ENCODE measurements at places on chromosomes 11 and 22.

- no peak for DNase-seq
Observed at GRCh38 chr11:87879118-87879517, 296.1 kb downstream of the RAB38 start.

DNA sequence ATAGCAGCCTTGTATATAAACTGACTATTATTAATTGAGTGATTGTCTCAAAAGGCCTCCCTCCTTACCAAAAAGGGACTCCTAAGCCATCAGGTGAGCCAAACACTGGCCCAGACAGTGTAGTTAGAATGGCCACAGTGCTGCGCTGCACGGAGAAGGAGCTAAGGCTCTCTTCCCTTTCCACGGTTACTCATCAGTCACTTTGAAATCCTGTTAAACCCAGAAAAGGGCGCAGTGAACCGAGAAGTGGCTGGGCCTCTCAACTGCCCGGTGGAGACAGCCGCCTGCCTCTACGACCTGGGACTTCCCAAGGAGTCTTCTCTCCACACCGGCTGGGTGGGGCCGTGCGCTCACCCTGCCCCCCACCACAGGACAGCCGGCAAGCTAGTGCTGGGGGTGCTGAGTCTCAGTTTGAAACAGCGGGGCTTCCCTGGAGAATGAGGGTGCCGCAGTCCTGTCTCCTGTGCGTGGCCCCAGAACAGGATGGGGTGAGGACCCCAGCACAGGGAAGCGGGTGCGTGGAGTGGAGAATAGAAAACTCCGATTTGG is 1.3 kb downstream of the MYH9 start:
- DNase-seq, result peak; percentile 73

DNA sequence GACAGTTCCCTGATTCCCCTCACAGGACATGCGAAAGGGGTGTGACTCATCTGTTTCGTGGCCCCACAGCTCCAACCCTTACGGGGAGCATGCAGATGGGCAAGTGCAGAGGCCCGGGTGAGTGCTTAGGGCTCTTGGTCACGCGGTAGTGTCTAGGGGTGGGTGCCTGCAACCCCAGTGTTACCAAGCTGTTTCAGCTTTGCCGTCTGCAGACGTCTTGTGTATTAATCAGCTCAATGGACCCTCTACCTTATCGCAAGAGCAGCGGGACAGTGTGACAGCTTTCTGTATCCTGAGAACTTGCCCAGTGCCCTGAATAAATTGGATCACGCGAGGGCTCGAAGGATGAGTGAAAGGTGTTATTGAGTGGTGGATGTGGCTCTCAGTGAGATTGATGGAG is 816.4 kb upstream of the ANO3 start:
- DNase-seq, result no peak

GRCh38 chr11:2483426-2483825 is 38.6 kb downstream of the KCNQ1 start:
- no peak for DNase-seq

DNA sequence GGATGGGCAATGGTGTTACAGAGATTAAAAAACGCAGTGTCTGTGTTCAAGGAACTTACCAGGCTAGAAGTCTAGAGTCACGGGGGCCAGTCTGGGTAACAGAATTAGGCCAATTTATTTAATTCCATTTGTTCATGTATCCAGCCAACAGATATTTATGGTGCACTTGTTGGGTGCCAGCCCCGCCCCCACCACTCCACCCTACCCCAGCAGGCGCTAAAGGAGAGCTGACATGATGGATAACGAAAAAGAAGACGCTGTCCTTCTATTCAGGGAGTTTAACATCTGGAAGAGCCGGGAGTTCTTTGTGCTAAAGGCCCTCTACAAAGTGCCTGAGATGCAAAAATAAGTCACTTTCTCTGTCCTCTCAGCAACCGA is 1.1 kb upstream of the BMAL1 start:
- no peak for DNase-seq

DNA sequence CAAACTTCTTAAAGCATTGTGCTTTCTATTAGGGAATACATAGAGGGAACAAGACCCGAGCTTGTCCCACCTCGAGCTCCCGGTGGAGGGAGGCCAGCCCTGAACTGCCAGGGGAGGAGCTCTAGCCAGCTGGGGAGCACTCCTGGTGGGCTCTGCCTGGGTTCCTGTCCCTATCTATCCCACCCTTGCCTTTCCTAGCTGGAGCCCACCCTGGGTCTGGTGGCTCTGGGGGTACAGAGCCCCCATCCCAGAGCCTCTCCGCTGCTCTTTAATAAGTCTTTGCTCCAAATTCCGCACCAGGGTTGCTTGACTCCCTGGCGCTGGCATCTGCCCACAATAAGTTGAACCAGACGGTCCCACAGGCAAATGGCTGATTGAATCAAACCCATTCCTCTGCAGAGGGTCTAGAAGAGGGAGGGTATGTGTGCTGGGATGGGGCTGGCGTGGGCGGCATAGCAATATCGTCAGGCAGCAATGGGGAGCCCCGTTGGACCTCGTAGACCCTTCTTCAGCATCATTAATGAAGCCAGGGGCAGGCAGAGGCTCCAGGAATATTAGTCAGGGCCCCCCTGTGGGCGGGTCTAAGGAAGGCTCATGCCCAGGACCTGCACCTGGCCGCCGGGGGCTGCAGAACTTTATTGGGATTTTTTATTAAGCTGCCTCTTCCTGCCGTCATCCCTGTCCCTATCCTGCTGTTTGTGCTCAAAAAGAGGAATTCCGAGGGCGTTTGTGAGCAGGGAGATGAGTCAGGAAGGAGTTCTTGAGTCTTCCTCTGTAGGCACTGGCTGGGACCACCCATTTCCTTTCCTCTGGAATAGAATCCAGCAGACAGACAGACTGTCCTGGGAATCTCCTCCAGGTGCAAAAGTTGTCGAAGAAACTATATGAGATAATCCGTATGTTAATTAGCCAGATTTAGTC is 38.5 kb upstream of the RIC3 start:
- DNase-seq, result no peak

- no peak for DNase-seq
Observed at GRCh38 chr22:49977578-49977977, 17.0 kb downstream of the PIM3 start.

DNA sequence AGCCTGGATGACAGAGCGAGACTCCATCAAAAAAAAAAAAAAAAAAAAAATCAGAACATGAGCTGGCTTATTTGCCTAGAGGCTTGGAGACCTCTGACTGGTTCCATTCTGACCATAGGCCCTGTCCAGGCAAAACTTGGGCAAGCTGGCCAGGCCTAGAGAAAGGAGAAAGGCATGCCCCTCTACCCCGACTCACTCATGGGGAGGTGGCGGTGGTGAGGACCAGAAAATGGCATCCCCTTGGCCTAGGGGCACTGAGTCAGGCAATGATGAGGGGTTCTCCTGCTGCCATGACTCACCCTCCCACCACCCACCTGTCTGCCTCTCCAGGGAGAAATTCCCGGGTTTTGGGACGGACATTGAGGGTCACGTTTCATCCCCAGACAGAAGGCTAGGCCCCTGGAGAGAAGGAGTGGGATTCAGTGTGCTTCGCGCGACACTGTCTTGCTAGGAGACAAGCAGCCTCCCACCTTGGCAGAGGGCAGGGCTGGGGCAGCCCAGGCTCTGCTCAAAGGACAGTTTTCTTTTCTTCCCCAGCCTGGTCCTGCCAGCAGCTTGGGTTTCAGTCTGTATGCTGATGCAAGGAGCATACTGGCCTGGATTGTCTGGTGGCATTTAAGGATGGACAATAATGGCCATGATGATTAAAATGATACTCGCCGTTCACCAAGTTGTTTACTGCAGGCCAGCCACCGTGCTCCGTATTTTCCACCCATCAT is 17.2 kb downstream of the TOB2 start:
- DNase-seq, result no peak

DNA sequence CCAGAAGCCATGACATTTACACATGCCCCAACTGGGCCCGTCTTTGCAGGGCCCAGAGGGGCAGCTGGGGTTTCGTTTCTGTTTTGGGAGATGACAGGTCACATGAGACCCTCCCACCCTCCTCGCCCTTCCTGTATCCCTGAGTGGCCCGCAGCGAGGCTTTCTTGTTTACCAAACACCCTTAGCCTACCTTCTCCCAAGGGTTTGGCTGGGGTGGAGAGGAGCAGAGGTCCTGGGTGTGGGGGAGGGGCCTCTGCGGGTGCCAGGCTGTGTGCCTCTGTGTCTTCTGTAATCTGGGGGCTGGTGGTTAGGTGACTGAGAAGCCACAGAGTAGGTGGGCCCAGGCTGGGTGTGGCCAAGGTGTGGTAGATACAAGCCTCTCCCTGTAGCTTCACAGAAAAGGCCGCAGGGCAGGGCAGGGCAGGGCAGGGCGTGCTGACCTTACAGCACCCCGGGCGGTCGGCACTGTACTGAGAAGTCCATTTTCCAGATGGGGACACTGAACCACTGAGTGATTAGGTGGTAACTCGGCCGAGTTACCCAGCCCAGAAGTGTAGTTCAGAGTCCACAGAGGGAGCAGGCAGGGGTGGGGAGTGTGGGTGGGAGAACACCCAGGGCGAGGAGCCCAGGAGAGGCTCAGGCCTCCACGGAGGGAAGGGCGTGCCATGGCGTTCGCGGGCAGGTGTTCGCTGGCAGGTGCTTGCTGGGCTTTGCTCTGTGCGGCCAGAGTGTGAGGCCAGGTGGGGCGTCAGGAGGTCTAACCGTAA is 8.7 kb downstream of the PRR5 start:
- DNase-seq, result peak; percentile 65

GRCh38 chr11:113446112-113446511 is 29.1 kb downstream of the DRD2 start:
- DNase-seq, result no peak

DNA sequence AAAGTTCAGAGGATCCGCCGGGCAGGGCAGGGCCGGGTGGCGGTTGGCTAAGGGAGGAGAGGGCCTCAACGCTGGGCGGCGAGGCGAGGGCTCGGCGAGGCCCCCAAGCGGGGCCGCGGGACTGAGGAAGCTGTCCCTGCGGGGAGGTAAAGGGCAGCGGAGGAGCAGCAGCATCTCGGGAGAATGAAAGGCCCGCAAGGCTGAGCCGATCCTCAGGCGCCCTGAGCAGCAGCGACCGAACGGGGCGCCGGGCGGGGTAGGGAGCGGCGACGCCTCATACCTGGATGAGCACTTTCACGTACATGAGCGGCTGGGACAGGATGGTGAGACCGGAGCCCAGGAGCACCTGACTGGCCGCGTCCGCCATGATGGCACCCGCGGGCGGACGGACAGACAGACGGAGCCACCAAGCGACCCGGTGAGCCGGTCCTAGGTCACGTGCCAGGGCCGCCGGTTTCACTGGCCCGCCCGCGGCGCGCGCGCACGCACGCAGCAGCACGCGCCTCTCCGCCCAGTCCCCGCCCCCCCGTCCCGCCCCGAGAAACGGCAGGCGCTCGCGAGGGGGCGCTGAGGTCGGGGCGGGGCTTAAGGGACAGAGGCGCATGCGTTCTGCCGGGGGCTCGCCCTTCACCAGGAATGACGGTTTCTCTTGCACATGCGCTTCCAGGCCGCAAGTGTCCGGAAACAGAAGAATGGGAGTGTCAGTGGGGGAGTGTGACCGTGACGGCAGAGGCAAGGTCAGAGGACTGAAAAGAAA is at the start of gene MTCH2:
TSS of gene MTCH2 (minus strand) at position 461 of the 757 bp plus-strand sequence. CDS start at position 367, 94 bp downstream.
- peak; percentile 98 for DNase-seq

DNA sequence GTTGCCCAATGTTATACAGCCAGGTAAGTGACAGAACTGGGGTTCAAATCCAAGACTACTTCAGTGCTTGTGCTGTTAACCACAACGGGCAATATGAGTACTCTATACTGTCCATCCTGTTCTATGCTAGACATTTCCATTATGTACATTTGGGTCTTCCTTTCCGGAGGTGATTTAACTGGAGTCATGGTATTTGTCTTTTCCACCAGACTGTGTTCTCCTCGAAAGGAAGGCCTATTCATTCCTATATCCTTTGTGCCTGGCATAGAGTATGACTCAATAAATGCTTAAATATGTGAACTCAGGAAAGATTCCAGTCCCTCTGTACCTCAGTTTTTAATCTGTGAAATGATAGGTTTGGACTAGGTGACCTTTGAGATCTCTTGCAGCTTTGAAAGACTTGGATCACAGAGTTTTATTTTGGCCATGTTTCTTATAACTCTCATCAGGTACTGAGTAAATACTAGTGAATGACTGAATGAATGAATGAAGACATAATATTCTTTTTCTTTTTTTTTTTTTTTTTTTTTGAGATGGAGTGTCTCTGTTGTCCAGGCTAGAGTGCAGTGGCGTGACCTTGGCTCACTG is 6.6 kb downstream of the RNF121 start:
- DNase-seq, result no peak

- no peak for DNase-seq
Observed at GRCh38 chr22:37259540-37260029, 15.5 kb upstream of the RAC2 start.

DNA sequence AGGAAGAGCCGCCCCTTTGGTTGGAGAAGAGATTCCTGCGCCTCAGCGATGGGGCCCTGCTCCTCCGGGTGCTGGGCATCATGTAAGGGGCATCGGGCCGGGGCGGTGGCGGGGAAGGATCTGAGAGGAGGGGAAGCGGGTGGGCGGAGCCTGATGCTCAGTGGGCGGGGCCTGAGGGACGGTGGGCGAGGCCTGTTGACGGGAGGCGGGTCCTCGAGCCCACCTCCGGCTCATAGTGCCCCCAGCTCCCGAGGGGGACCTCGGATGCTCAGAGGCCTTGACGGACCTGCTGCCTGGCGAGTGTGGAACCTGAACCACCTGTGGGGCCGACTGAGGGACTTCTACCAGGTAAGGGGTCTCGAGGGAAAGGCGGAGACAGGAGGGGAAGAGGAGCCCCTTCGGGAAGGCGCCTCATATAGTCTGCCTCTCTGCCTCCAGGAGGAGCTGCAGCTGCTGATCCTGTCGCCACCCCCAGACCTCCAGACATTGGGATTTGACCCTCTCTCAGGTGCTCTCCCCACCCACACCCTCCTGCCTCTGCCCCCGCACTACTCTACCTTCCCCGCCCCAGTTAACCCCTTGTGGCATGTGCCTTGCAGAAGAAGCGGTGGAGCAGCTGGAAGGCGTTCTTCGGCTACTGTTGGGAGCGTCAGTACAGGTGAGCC is 799 bp downstream of the CCDC88B start:
- DNase-seq, result peak; percentile 83

DNA sequence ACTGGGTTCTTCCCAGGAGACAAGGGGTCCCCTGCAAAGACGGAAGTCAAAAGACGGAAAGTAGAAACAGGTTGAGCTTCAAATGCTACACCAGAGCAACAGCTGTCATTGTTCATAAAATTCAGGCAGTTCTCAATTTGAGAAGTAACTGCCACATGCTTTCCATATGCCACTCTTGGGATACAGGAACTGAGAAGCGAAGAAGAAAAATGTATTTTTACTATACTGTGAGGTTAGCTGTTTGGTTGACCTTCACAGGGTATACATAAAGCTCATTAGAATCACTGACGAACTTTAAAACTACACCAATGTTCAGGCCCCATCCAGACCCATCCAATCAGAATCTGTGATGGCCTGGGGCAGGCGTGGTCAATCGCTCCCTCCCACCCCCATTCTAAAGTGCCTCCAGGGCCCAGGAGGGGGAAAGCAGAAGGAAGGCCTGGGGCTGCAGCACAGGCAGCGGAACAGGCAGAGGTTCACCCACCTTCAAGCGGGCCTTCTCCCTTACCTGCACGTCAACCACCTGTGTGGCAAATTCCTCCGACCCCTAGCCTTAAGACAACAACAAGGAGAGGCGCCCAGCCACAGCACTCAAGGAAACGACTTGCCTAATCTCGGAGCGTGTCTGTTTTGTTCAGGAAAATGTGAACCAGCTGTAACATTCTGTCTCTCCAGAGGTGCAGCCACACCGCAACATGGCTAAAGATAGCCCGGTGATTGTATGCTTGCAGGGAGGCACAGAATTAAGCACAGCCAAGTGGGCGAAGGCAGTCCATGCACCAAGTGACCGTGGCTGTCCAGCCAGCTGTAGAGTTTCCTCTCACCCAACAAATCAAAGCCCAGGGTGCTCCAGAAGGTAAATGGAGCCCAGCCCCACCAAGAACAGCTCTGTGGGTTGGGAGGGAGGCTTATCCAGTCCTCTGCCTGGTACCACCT is 82.6 kb downstream of the MICAL3 start:
- no peak for DNase-seq

Data from GM10248 (cell line).